ENCODE measurements at places on chromosomes 16 and 17.

GRCh38 chr16:57036315-57036714, 47.0 kb downstream of the NLRC5 start:
- DNase-seq, result no peak

DNA sequence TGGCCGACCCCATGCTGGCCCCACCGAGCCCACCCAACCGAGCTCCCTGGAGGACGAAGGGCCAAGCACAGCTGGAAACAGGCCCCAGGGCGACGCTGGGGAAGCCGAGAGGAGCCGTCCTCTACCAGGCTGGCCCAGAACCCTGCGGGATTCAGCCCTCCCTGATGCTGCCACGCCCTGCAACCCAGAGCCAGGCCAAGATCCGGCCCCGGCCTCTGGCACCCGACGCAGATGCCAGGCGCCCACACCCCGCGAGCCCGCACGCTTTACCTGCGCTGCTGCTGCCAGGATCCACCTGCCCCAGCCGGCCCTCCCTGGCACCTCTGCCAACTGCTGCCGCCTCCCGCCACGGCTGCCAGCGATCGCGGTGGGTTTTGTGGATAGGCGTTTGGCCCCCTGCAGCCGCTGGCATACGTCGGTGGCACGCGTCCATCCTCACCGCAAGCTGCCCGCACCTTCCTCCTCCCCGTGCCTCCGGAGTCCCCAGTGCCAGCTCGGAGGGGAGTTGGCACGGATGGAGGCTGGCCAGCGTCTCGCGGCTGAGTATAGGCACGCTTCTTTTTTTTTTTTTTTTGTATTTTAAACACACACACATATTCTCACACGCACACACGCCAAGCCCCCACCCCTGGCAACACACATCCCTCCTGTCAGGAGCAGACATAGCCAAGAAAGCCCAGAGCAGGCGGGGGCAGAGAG, 41.3 kb upstream of the ACSF3 start:
- no peak for DNase-seq

DNA sequence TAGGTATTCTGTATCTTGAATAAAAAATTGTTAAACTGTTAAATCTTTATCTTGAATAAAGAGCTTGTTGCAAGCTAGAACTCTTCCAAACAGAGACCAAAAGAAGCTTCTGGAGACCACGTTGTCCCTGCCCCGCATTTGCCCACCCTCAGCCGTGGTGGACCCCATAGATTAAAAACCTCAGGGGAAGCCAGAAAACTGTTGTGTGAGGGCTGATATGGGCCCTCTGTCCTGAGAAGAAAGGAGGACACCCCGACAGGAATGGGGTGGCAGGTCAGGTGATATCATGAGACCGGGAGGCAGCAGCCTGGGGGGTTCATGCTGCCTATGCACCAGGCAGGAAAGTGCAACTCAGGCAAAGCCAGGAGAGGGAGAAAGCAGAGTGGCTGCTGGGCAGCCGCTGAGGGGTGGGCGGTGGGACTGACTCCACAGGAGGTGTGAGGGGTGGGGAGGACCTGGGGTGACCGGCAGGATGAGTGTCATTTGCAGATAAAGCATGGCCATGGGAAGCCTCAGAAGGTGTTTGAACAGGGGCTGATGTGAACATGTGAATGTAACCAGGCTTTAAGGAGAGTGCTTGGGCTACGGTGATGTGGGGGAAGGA, 147.8 kb downstream of the IRF8 start:
- DNase-seq, result no peak

- no peak for DNase-seq
Observed at GRCh38 chr17:72852277-72852938, 240.1 kb downstream of the SLC39A11 start.

DNA sequence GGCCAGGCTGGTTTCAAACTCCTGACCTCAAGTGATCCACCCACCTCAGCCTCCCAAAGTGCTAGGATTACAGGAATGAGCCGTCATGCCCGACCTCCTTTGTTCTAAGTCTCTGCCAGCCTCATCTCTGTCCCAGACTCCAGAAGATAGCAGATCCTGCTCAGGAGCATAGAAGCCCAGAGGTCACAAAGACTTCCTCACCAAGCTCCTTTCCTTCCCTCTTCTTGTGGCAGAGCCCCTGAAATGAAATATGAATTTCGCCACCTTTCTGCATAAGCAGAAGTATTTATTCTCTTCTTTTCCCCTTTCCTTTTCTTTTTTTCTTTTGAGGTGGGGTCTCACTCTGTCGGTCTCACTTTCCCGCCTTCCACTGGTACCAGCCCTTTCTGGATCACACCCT, 11.5 kb upstream of the PIPOX start:
- no peak for DNase-seq

GRCh38 chr17:42918902-42919521, 18.4 kb downstream of the G6PC1 start:
- no peak for DNase-seq

DNA sequence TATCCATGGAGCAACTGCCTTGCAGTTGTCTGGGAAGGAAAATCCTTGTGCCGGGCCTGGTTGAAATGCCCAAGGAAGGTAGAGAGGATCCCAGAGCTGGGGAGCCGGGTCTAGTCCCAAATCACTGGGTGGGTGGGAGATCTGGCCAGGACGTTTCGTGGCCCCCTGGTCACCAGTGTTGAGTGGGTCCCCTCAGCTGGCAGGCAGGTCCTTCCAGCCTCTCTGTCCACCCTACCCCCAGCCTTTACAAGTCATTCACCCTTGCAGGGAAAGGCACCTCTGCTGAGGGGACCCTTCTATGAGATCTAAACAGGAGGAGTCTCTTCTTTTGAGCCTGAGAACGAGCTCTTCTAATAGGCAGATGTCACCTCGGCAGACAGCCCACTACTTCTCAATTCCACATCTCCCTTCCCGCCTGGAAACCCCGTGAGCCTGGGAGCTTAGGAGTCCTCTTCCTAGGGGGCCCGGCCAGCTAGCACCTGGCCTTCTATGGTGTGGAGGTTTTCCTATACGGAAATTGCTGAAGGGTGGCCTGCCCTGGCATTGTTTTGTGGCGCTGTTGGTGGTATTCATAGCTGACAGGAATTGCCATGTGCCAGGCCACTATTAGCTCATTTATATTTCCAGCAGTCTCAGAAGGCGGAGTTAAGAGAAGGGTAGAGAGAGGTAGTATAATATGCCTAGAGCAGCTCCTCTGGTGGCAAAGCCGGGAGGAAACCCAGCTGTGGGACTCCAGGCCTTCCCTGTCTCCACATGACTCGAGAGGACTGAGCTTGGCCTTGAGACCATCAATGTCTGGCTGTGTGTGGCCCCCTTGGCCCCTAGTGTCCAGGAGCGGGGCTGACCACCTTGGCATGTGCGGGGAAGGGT, 13.3 kb downstream of the MPRIP start:
- DNase-seq, result no peak
